GM18507 (cell line): ENCODE measurements at places on chromosomes 2 and 18.
A peak's percentile ranks its signal among the peaks of the same experiment; 100 is the strongest.

- no peak for DNase-seq
Measured at GRCh38 chr18:24446953-24447538, 13.4 kb upstream of the HRH4 start.

DNA sequence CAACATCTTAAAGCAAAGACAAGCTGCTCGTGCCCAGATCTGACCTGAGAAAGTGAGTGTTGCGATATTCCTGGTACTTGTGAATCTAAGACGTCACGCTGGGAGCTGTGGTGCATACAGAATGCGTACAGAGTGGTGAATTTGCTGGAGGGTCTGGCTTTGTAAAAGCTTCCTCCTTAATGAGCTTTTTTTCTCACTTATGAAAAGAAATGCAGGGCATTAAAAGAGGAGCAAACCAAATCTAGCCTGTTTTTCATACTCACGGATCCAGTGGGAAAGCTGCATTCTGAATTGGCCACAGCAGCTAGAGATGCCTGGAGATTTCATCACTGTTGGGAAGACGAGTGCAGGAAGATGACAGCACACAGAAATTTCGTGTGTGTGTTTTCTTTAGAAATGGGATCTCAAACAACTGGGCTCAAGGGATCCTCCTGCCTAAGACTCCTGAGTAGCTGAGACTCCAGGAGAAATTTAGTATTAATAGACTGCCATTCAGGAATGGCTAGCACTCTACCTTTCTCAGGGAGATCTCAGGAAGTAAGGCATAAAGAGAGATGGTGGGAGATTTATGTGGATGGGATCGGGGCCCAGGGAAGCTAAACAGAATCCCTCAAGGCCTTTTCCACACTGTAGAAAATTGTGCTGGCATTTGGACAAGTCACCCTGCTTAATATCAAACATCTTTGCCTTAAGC is 181.3 kb downstream of the ALPK2 start:
- no peak for DNase-seq

DNA sequence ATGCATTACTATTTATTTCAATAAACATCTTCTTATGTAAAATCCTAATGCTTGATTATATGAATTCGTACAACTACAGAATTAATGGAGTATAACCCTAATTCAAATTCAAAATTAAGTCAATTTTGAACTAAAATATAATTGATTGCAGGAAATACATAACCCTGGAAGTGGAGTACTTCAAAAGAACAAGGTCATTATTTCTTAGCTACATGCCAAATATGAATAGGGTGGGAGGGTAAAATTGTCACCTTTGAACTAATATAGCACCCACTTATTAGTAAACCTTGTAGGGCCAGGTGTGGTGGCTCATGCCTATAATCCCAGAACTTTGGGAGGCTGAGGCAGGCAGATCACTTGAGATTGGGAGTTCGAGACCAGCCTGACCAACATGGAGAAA is 895.4 kb upstream of the ACVR2A start:
- DNase-seq, result no peak

DNA sequence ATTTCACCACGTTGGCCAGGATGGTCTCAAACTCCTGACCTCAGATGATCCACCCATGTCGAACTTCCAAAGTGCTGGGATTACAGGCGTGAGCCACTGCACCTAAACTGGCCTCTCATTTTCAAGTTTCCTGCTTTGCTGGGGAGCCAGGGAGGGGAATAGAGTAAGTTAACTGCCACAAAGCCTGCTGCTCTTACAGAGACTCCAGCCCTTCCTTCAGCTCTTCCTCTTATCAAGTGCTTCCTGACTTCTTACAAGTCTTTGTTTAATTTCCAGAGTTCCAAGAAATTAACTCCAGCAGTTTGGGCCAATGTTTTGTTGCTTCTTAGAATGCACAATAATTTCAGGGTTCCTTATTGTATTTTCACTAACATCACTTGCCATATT is 24.3 kb upstream of the UBE2F start:
- no peak for DNase-seq

DNA sequence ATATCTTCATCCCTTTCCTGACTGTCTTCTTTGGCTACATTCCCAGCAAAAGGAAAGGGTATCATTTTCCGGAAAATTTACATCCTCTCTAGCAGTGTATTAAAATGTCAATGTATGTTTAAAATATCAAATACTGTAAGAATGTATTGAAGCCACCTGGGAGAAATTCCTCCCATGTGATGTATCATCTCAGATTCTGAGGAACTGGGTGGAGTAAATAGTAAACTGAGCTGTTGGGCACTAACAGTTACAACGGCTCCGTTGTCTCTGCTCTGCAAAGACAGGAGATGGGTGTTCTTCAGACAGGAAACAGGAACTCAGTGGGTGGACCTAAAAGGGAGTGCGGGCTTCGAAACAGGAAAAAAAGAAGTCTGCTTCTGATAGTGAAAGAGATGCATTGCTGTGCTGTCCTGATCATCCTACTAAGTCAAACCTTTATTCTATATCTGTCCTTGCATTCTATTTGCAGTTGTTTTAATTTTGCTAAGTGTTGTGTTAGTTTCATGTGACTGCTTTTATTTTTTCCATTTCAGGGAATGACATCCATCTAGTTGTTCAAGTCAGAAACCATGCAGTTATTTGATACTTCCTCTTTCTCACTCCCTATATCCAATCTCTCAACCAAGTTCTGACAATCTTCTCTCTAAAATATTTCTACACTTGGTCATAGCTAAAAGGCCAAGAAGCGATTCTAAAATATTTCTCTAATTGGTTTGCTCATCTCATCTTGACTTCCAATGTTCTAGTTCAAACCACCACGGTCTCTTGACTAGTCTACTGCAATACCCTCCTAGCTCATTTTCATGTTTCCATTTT is 19.4 kb downstream of the DOK1 start:
- DNase-seq, result no peak

GRCh38 chr2:219576505-219577388 is 4.6 kb downstream of the INHA start:
- DNase-seq, result no peak

DNA sequence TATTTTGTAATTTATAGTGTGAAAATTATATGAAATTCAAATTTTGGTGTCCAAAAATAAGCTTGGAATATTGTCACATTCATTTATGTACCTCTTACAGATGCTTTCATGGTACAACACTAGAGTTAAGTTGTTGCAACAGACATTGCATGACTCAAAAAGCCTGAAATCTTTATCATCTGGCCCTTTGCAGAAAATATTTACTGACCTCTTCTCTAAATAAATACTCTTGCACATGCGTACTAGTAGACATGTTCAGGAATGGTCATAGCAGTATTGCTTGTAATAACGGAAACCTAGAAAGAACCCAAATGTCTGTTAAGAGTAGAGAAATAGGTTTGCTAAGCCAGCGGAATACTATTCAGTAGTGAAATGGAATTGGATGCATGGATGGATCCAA is 60.4 kb downstream of the GALNT1 start:
- no peak for DNase-seq

GRCh38 chr2:165044505-165045303 is 89.4 kb upstream of the SLC38A11 start:
- no peak for DNase-seq

GRCh38 chr2:235381261-235381912 is 112.5 kb upstream of the AGAP1 start:
- DNase-seq, result no peak

DNA sequence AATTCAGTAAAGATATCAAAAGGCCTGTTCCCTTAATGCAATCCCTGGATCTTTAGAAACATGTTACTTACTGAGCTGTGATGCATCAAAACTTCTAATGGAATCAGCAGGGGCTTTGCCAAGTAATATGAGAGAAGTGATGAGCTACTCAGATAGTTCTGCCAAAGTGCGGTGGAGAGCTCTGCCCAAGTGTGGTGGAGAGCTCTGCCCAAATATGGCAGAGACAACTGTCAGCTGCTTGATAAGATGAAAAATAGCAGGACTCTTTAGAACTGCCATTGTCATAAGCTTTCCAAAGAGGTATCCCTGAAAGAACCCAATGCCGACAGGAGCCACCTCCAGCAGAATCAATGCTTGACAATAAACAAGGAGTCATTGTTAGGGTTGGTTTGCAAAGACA is 167.9 kb upstream of the SLC39A10 start:
- DNase-seq, result no peak

DNA sequence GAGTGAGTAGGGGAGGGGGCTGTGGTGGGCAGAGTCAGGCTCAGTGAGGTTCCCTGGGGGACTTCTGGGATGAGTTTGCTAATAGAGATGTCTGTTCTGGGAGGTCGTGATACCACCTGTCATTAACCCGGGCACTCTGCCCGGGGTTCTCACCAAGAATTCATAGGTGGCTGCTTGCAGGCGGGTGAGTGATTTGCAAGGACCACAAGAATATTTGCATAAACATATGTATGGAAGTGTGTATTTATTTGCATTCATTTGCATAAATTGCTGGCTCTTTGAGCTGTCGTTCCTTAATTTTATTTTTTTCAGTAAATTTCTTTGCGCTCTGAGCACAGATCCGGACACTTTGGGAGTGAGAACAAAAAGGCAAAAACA is 260.0 kb downstream of the ATAD2B start:
- DNase-seq, result no peak

DNA sequence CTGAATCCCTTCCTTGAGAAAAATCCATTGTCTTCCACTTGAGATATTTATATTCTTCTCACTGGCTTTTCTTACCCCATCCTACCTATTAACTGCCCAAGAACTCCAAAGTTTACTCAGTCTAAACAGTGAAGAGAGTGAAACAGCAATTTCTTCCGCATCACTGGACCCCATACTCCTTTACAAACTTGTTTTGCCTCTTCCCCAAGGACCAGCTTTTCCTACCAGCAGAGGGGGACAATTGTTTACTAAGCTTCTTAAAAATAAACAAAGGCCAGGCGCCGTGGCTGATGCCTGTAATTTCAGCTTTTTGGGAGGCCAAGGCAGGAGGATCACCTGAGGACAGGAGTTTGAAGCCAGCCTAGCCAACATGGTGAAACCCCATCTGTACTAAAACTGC is 52.0 kb downstream of the LRATD1 start:
- no peak for DNase-seq

- no peak for DNase-seq
Measured at GRCh38 chr18:66795051-66795450, 191.2 kb upstream of the CDH19 start.

DNA sequence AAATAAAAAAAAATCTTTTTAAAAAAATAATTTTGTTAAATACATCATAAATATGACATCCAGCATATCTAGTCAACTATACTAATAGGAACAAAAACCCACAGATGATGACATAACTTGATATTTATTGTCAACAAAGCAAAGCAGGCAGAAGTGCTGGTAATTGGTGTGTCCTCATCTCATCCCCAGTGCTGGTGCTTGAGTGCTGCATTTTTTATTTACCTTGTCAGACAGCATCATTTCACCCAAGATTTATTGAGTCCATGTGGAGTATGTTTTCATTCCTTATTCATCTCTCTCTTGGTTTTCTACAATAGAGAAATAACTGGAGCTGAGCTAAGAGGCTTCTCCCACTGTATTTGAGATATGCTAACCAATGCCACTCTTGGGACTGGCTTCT is 191.6 kb upstream of the SLC14A2 start:
- DNase-seq, result no peak

GRCh38 chr2:52732849-52733395 is 1034.7 kb upstream of the CHAC2 start:
- DNase-seq, result no peak

- DNase-seq, result no peak
Measured at GRCh38 chr2:241833101-241833663, 24.2 kb downstream of the NEU4 start.

GRCh38 chr18:8616028-8616401 is 6.8 kb downstream of the RAB12 start:
- DNase-seq, result no peak

DNA sequence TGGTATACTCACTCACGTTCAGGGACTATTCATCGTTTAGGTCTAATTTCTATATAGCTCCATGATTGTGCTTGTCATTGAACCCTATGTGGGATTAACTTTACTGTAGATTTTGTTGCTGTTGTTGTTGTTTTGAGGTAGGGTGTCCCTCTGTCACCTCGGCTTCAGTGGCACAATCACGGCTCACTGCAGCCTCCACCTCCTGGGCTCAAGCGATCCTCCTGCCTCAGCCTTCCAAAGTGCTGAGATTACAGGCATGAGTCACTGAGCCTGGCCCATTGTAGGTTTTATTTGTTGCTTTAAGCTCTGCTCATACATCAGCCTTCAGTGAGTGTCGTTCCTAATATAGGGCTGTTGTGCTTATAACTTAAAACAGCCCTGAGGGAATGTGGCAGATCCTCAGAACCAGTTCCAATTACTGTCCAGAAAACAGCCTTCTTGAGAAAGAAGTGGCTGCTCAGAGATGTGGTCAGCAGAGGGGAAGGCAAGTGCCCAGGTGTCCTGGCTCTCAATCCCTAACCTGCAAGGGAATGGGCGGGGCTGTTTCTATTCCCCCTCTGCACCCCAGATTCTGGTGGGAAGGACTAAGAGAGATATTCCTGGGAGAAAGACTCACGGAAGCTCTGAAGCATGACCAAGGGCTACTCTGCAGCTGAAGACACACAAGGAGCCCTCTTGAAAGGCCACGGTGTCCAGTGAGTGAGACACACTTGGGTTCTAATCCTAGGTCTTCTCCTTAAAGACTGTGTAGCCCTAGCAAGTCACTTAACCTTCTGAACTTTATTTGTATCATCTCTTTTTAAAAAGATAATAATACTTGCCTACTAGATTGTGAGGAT is 79.6 kb upstream of the LCLAT1 start:
- no peak for DNase-seq

GRCh38 chr2:15159751-15160177 is 401.4 kb downstream of the NBAS start:
- DNase-seq, result no peak

DNA sequence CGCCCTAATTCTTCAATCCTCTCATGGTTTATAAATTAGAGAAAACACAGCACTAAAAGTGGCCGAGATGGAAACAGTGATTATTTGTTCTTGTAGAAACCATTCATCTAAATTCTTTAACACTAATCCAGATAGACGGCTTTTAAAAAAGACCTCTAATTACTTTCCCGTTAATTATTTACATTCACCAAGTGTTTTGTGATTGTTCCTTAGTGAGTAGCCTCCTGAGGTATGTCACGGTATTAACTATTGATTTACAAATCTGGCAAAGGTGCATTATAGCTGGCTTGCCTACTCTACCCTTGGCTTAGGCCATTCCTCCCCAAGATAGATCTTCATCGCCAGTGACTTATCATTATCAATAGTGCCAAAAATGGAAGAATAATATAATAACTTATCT is 436.4 kb upstream of the ST6GAL2 start:
- DNase-seq, result no peak

DNA sequence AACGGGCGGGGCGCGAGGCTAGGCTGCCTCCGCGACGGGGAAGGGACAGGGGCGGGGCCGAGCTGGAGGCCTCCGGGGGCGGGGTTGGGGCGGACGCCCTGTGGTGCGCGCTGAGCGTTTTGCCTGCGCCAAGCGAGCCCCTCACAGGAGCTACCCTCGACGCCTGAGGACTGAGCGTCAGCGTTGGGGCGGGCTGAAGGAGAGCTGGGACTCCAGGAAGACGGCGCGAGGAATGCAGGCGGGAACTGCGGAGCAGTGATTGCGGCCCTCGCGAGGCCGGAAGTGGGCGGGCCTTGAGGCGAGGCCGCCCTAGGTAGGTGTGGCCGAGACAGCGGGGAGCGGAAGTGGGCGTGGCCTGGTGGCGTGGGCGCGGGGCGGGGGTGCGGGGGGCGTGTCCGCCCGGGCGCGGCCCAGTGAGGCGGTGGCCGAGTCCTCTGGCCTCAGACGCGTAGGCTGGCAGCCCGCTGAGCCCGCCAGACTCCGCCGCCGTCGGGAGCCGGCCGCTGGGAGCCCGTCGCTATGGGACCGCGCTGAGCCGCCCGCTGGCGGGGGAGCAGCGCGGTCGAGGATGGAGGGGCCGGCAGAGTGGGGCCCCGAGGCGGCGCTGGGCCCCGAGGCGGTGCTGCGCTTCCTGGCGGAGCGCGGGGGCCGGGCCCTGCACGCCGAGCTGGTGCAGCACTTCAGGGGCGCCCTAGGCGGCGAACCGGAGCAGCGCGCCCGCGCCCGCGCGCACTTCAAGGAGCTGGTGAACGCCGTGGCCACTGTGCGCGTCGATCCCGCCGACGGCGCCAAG is at the start of the genes SEPTIN10 and SOWAHC:
TSS of gene SEPTIN10 (minus strand) at position 45 of the 793 bp plus-strand sequence. CDS start 139 bp downstream, outside the sequence.
TSS of gene SOWAHC (plus strand) at position 443 of the 793 bp plus-strand sequence. CDS start at position 569, 126 bp downstream.
- DNase-seq, result peak; percentile 51
